Stimulated activated CD4-positive, alpha-beta T cell treated with anti-CD3 and anti-CD28 coated beads, Interleukin-1b, Interleukin-23, amount 100 ng/mL, for 1 hour (primary cell): ENCODE measurements at places on chromosomes 5 and 9.

DNA sequence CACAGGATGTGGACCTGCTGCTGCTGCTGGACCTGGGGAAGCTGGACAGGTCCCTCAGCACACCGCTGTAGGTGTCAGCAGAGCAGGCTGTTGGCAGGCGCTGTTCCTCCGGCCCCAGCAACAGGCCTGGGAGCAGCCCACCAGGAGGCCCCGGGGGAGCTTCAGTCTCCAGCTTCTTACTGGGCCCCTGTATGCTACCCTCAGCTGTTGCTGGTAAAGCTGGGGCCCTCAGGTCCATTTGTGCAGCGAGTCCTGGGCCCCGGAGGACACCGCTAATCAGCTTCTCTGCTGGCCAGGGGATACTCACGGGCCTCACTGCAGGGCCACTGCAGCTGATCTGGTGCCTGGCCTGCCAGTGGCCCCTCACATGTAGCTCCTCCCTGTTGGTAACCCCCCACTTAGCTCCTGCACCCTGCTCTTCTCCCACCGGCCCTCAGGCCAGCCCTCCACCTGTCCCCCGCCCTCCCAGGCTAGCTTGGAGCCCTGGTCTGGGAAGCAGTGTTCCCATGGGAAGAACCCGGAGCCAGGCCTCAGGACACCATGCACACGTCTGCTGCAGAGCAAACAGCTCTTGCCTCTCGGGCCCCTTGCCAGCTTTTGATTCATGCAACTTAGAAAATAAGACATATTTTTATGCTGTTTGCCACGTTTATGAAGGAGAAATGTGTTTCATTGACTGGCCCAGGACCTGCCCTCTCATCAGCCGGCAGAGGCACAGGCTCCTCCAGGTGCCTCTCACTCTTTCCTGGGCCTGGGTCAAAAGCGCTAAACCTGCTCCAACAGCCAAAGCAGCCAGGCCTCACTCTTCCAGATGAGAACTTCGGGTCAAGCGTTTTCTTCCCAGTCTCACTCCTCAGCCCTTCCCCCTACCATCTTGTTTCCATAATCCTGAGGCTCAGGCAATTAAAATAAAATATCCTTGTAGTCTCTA is 61.0 kb upstream of the ADAMTS2 start:
- no peak for DNase-seq

DNA sequence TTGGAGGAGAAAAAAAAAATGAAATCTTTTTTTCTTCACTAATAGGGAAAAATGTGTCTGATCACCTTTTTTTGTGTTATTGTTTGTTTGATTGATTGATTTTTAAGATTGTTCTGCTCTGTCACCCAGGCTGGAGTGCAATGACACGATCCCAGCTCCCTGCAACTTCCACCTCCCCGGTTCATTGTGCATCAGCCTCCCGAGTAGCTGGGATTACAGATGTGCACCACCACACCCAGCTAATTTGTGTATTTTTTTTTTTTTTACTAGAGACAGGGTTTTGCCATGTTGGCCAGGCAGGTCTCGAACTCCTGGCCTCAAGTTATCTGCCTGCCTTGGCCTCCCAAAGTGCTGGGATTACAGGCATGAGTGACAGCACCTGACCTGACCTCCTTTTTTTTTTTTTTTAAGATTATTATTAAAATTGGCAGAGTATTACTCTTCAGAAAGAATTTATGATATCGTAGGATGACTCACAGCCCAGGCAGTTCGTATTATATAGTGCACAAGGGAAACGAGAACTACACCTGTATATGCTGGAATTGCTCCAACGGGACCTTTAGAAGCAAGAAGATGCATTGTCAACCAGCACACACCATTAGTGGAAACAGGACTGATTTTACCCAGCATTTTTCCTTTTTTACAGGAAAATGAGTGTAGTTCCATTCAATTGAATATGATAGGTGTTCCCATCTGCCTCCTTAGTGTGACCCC is 27.7 kb downstream of the FUBP3 start:
- DNase-seq, result no peak

DNA sequence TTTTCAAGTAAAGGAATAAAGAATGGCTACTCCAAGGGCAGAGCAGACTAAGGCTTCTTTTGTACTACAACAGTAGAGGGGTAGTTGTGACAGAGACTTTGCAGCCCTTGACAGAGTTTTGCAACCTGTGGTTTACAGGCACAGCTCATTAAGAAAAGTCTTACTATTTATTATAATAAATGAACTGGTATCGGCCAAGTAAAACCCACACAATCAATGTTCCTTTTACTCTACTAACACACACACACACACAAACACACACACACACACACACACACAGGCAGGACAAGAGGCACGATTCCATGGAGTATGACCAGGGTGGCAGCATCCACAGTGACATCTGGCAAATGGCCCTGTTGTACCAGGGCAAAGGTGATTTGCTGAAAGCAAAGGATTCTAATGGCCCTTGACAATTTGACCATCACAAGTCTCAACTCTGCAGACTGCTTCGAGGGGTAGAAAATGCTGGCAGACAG is 59.1 kb upstream of the GOLPH3 start:
- DNase-seq, result no peak

DNA sequence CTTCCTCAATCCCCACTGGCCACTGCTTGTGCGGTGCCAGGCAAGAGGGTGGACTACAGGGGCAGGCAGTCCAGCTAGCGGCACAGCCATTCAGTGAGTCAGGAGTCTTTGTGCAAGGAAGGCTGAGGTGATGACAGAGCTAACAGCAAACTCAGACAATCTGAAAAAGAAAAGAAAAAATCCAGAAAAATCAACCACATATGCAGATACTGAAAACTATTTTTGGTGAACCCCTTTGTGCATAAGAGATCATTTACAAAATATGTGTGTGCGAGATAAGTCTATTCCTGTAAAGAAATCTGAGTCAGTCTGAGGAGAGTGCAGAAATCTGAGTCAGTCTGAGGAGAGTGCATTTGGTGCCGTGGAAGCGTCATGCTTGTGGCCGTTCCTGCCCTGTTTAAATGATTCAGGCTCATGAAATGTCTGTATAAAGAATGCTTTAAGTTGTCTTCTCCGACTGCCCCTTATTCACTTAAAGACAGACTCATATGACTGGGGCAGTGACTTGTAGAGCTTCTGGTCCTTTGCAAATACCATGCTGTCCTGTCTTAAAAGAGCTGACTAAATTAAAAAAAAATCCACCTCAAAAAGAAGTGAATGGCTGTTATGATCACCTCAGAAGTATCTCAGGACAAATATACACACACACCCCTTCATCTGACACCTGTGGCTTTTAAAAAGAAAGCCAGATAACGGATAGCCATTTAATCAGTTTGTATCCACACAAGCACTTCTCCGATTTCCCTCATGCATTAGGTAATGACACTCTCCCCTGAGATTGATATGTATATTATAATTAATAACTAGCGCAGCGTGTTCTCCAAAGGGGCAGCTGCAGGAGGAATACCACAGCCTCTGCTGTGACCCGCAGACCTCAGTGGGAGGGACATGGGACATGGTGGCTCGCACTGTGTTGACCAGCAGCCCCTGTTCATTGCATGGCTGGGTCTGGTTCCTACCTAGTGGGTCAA is 47.3 kb downstream of the TRIO start:
- DNase-seq, result no peak

DNA sequence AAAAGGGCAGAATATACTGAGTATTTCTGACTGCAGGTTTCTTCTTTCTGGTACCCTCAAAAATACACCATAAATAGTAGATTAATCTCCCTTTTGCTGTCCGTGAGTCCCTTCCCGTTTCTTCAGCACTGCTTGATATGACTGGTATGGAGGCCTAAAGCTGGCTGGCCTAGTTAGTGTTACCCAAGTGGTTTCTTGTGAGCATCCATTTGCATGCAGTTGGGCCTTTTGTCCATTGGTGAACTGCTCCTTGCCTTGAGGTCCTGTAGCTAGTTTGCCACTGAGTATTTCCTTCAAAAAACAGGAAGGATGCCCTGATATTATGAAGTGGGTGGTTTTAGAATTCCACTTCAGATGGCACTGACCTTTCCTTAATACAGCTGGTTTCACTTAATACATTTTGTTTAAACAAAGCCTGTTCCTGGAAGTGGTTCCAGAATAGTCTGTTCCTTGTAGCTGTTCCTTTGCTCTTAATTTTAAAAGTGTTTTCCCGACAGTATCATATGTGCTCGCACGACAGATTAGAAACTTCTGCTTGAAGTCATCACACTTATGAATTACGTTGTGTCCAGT is 40.0 kb upstream of the ABL1 start:
- no peak for DNase-seq

GRCh38 chr5:10563945-10564837 is at the start of gene ANKRD33B:
TSS of gene ANKRD33B (plus strand) at chr5:10564070. CDS start at chr5:10564468, 398 bp downstream.
- DNase-seq, result peak; percentile 57

- DNase-seq, result no peak
These were observed 211.5 kb downstream of the PAPPA start for GRCh38 chr9:116365056-116365471.

DNA sequence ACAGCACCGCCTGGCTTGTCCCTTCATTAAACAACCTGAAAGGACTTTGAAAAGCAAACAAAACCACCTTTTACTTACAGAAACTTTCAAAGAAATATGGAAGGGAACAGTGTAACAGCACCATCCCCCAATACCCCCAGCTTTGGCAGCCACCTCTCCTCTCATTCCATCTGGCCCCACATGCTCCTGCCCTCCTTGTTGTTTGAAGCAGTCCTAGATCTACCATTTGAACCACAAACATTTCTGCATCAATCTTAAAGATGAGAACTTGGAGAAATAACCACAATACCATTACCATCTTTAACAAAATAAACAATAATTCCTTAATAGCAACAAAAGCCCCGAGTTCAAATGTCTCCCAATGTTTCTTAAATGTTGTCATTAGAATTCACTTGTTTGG is 17.8 kb upstream of the COL15A1 start:
- no peak for DNase-seq

DNA sequence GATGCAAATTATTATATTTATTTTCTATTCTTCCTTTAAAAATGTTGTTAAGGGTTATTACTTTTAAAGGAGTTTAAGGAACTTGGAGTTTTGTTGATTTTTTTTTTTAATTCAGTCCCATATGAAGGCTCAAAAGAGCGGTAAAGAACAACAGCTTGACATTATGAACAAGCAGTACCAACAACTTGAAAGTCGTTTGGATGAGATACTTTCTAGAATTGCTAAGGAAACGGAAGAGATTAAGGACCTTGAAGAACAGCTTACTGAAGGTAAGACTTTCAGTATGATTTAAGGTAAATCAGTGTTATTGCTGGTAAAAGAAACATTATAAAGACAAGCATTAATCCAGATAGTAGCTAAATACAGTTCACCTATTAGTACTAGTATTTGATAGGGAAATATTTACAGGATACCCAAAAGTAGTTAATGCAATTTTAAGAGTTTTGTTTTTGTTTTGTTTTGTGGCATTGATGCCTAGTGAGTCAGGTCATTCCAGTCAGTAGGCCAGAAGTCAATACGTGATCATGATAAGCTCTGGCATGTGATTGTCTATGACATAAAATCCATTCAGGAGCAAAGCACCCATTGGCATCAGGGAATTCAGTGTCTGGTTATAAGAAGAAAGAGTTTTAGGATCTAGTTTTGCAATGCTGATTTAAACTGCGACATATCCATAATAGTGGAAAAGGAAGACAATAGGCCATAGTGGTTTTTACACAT is 49.2 kb downstream of the CNTRL start:
- DNase-seq, result no peak

- DNase-seq, result no peak
These were observed 4.5 kb upstream of the PCA3 start for GRCh38 chr9:76759732-76760131.

GRCh38 chr5:131496400-131496713 is 138.7 kb downstream of the RAPGEF6 start:
- DNase-seq, result no peak

DNA sequence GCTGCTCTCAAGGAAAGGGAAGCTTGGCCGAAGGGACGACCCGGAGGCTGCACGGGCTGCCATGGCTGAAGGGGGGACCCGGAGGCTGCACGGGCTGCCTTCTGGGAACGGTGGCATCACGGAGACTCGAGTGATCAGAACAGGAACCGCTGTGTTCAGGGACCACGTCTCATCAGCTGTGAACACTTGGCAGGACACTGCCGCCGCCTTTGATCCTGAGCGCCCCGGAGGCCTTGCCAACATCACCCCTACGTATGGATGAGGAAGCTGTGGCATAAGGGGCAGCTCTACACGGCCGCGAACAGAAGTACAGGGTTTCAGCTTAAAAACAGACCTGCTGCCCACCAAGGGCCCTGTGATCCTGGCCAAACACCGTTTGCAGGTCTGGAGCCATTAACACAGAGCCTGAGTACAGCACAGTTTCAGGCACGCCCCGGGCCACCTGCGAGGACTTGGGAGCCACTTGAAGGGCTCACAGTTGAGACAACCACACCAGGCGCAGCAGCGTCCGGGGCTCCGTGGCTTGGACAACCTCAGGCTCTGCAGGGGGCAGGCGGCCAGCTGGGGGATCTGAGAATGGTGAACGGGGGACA is 23.9 kb upstream of the TERT start:
- DNase-seq, result no peak
